ENCODE measurements at places on chromosomes 5 and 9. TPM values are rescaled to one million over a fixed set of nuclear protein-coding genes. Genes with fewer than 3 reads are reported as not detected.
A peak's percentile ranks its signal among the peaks of the same experiment; 100 is the strongest.

Gene HAVCR1
- polyA plus RNA-seq, result 0.70 TPM

Gene LEAP2
- polyA plus RNA-seq, result 8.0 TPM

Gene RRAGA
- 114 TPM for polyA plus RNA-seq

Gene ALDH1A1
- 292 TPM for polyA plus RNA-seq

Gene GGTA1
- polyA plus RNA-seq, result 5.7 TPM

Gene SLC6A3
- polyA plus RNA-seq, result 0.40 TPM

Gene SCGB3A1
- 2.4 TPM for polyA plus RNA-seq

Gene FCHSD1
- 16.2 TPM for polyA plus RNA-seq

Gene PROB1
- 4.2 TPM for polyA plus RNA-seq

Gene SLC22A4
- 5.0 TPM for polyA plus RNA-seq

DNA sequence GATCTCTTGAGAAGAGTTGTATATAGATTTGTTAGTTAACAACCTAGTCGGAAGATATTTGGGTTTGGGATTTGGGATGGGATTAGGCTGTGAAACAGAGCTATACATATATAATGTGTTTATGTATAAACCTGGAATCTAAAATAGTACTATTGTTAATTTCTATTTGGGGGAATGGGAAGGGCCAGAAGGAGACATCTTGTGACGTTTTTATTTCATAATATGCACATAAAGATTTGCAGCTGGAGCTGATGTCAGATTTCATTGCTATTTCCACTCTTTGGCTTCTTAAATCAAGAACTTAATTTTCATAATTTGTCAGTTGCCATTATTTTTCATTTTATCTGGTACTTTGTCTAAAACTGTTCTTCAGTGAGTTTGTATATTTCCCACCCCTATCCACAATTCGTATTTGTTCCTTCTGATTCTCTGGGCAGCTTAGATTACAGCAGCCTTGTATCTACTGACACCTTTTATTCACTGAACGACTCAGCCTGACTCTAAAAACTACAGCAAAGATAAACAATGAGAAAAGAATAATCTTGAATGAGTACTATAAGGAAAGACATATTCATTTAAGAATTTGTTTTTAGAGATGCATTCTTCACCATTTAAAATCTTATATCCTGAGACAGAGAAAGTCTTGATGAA lies 86.9 kb downstream of the YTHDC2 start:
- no peak for DNase-seq

DNA sequence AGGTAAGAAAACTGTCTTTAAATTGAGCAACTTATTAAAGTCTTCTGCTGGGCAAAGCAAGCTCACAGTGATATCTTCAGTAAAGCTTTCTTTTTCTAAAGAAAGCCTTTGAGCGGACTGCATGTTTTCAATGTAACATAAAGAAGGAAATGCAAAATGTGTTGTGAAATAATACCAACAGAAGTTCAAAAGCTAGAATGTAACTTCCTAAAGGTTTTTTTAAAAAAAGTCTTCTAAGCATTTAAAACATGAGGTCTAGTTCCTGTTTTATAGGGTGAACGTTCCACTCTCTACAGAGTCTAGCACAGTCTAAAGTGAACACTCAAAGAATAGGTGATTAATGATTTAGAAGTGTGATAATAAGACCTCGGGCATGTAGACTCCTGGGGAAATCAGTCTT lies 62.9 kb downstream of the DENND1A start:
- DNase-seq, result no peak

DNA sequence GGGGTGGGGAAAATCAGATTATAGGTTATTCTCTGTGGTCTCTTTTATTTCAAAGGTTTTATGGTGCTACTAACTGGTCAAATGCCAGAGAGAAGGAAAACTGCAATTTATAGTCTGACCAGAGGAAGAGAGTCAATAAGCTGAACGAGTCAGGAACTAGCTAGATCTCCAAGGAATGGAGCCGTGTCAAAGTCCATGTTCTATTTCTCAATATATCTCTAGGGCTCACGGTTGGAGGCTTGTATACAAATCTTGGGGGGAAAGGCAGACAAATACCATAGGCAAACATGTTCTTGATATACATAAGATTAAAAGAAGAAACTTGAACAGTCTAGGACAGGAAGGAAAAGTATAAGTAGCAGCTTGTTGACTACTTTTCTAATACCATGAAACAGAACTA lies 627.1 kb downstream of the PDE4D start:
- DNase-seq, result no peak

DNA sequence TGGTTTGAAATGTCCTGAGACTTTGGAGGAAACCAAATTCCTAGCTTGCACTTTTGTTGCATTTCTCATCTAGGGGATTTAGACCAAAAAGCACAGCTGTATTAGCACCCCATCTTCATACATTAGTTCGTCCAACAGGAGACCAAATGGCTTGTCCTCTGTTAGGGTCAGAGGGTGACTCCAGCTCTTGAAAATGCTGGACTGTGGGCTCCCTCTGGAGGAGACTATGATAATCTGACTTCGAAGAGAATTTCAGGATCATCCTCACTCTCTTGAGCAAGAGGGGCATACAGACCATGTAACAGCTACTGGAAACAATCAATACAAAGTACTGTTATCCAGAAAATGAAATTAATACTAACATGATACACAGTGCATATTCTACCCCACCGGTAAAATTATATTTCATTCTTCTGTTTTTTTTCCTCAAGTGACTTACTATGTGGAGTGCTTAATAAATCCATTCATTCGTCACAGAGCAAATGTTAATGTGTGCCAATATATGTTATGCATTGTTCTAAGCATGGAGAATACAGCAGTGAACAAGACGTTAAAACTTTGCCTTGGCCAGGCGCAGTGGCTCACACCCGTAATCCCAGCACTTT lies 63.7 kb upstream of the PPP2CA start:
- peak; percentile 69 for DNase-seq

DNA sequence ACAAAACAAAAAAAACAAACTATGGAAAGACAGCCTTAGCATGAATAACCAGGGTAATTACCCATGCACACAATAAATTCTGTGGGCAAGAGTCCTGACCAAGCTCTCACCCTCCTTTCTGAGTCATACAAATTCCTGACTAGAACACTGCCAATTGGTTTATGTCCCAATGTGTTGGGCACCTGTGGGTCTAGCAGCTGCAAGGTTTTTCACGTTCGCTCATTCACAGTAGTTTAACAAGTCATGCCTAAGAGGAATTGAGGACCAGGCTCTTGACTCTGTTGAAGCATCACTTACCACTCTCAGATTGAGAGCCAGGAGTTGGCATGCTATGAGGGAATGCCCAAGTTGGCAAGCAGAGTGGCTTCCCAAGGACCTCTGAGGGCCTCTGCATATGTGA lies 205.5 kb upstream of the SLC24A2 start:
- no peak for DNase-seq

- DNase-seq, result no peak
Observed at GRCh38 chr9:86721843-86722705, 225.2 kb downstream of the GAS1 start.

- DNase-seq, result no peak
Observed at GRCh38 chr9:126412905-126413304, 86.3 kb downstream of the MVB12B start.

GRCh38 chr9:129204840-129205239 lies 26.8 kb upstream of the IER5L start:
- no peak for DNase-seq

- no peak for DNase-seq
Observed at GRCh38 chr9:110115826-110116542, 92.0 kb downstream of the C9orf152 start.

GRCh38 chr5:64518793-64519192 lies 13.0 kb downstream of the RGS7BP start:
- no peak for DNase-seq

DNA sequence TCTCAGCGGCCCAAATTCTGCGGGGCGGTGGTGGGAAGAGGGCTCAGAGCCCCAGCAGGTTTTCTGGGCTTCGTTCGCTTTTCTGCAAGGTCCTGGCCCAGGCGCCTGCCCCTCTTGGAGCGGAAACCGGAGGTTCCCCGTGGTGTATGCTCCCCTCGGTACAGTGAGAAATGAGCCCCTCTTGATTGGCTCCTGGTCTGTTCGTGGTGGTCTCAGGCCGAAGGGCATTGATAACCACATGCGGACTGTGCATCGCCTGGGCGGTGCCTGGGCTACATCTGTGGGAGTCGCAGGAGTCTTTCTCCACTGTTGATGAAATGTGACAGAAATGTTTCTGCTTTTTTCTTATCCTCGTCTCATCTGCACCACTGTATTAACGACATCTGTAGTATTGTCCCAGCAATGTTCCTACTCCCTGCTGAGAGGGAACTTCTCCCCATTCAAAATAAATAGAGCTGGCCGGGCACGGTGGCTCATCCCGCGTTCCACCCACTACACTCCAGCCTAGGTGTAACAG lies 682 bp downstream of the MAN1B1 start:
- DNase-seq, result no peak

DNA sequence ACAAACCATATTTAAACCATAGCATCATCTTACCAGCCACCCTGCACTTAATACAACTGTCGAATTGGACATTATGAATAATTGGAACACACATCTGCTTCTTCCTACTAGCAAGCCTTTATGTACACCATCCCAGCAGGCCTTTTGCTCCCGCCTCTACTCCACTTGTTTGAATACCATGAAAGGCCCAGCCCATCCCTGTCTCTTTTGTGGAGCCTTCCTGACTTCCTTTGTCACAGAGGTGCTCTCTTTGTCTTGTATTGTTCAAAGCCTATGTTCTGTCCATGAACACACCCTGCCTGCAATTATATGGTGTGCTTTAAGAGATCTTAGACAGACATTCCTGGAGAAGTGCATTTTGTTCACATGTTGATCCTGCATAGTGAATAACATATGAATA lies 465.7 kb downstream of the DIRAS2 start:
- DNase-seq, result no peak

DNA sequence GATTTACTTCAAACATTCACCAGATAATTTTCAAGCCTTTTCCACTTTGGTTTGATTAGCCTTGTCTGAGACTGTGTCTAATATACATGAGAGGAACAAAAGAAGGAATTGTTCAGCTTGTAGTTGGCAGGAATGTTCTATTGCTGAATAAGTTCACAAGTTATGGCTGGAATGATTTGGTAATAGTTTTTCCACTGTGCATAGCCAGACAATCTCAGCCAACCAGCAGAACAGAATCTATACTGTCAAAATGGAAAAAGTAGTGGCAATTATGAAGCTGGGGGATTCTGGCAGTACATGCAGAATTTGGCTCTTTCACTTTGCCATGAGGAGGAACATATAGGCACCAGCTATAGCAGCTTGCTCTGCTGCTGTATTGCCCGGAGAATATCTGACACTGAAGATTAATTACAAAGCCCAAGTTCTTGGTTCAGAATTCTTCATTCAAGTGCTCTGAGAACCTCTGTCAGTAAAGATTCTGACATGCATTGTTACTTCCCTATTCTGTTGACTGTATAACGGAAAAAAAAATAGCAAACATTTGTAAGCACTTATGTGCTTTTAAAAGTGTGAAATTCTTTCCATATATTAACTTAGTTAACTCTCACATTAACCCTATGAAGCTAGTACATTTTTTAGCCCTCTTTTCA lies 150.6 kb downstream of the PRR16 start:
- DNase-seq, result no peak

GRCh38 chr5:180138214-180138975 lies 66.8 kb upstream of the RNF130 start:
- no peak for DNase-seq

GRCh38 chr5:126419102-126419501 lies 4.1 kb upstream of the GRAMD2B start:
- DNase-seq, result no peak

GRCh38 chr9:125484350-125485282 lies 222.4 kb downstream of the MAPKAP1 start:
- DNase-seq, result no peak

DNA sequence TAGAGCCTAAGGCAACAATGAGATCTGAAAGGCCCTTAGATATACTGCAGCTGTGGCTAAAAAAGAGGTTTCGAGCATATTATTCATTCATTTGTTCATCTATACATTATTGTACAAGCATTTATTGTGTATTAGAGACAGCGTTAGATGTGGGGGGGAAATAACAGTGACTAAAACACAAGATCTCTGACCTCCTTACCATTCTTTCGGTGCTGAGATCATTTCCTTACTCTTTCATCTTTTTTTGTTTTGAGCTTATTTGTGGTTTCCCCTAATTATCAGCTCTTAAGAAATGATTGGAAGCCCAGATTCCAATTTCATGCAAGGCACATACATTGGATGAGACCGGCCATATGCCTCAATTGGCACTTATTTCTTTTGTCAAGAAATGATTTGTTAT lies 113.2 kb downstream of the SEC61B start:
- DNase-seq, result no peak

DNA sequence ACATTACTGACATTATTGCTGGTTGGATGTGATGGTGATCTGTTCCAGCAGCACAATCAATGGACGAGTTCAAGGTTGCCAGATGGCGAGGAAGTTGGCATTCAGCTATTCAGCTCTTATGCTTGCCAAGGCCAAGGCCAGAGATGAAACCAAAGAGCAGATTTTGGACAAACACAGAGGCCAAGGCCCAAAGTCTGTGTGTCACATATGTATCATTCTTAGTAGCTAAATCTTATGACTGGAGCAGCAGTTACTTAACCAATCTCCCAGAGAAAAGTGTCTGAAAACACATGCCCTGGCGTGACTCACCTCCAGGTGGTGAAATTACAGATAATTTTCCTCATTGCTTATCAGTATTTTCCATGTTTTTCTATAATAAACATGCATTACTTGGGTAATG lies 189.0 kb upstream of the EGFLAM start:
- DNase-seq, result no peak

DNA sequence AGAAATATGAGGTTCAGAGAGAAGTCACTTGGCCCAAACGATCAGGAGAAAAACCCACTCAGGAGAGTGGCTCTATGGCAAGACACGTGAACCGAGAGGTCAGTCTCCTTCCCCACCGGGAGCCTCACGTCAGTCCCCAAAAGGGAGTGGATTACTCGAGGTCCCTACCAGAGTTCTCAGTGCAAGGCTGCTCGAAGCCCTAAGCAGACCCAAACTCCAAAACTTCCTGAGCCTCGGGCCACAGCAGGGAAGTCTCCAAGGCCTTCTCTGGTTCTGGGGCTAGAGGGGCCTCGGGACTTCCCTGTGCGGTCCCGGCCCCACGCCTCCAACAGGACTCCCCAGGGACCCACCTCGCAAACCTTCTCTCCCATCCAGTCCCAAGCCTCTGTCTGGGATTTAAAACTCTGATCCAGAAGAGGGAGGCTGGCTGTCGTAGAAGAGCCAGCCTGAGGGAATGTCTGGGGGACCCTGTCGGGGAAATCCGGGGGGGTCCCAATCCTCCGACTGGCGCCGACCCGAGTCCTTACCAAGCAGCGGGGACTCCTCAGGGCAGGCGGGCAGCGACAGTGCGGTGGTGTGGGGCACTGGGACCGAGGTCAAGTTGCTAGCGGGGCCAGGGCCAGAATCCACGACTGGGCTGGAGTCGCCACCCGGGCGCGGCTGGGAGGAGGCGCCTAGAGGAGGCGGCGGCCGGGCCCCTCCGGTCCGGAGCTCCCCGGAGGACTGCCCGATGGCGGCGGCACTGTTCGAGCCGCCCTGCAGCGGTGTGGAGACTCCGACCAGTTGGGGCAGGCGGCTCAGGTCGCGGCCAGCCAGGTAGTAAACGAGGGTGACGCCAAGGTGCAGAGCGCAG lies 679 bp downstream of the B4GALT1 start:
- DNase-seq, result no peak

- DNase-seq, result no peak
Observed at GRCh38 chr5:152004095-152004494, 79.4 kb upstream of the GLRA1 start.
